Left hindlimb (tissue), 1 donor: ENCODE measurements at places on chromosomes 6 and 20.

DNA sequence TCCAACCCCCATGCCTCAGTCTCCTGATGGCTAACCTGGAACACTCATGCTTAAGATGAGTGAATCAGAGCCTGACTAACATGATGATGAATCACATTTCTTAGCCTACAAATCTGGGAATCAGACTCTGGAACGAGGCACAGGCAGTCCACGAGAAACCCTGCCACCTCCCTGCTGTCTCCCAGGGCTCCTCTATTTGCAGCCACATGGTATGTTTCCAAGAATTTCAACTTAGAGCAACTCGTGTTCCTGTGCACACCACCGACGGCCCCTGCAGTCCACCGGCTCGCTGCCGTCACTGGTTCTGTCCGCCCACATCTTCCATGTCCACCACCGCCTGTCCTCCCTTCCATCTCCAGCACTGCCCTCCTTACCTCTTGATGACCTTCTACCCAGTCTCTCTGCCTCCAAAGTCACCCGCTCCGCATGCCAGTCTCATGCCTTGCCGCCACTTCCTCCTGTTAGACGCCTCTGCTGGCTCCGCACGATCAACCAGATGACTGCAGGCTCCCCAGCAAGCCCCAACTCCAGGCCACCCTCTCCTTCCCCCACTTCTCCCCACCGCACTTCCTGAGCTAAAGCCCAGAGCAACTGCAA lies 87.6 kb downstream of the AGPAT4 start:
- no peak for DNase-seq

- no peak for DNase-seq
Observed at GRCh38 chr20:8487696-8488095, 355.6 kb downstream of the PLCB1 start.

- DNase-seq, result no peak
Observed at GRCh38 chr20:34458631-34459030, 57.6 kb upstream of the DYNLRB1 start.

DNA sequence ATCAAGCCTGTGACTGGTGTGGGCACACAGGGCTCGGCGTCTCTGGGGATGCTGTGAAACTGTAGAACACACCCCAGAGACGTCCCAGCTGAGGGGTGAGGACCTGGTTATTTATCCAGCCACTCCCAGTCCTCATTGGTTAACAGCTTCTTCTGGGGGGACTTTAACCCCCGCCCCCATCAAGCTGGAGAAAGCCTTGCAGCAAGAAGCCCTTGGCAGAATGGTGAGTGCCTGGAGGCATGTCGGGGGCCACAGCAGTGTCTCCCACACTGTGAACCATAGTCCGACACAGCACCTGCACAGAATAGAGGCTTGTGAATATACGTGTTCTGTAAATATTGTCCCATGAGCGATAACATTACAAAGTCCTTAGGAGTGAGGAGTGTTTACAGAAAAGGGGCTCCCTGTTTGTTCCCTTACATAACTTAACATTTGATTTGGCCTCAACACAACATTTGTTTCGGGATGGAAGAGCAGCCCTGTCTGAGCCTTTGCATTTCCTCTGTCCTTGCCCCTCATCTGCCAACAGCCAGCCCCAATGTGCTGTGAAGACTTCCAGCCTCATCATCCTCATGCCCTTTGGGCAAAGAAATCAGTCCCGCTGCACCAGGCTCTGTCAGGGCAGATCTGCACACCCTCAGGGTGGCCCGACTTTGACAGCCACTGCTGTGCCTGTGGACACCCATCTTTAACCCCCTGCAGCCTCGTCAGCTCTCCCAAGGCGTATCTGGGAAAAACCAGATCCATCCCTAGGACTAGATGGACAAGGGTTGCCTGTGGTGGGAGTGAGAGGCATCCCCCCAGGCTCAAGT lies 2.2 kb upstream of the RRBP1 start:
- no peak for DNase-seq
